ENCODE measurements at places on chromosomes 7 and 10. TPM values are rescaled to one million over a fixed set of nuclear protein-coding genes. Genes with fewer than 3 reads are reported as not detected.

EFCAB10 gene
- not detected for total RNA-seq

CLCN1 gene
- total RNA-seq = not detected

ITPRIP gene
- 85.7 TPM for total RNA-seq

GRCh38 chr10:117139581-117140524, 1.8 kb upstream of the VAX1 start:
- H3K4me1 ChIP-seq = peaks cover 22% of the 10 kb centered on the region
- no peak overlapping the region for H3K27ac ChIP-seq
- H3K36me3 ChIP-seq = no peaks in the 10 kb centered on the region
- DNase-seq = no peak

- H3K4me3 ChIP-seq = no peak overlapping the region
- H3K36me3 ChIP-seq = no peaks in the 10 kb centered on the region
- no peaks in the 10 kb centered on the region for H3K27me3 ChIP-seq
- H3K4me1 ChIP-seq = peaks cover 3% of the 10 kb centered on the region
- no peak overlapping the region for H3K27ac ChIP-seq
These were observed 292.9 kb downstream of the FZD1 start for GRCh38 chr7:91556956-91557650.
